KBM-7 (cell line): ENCODE measurements at places on chromosomes 3 and 15.
A peak's percentile ranks its signal among the peaks of the same experiment; 100 is the strongest.

DNA sequence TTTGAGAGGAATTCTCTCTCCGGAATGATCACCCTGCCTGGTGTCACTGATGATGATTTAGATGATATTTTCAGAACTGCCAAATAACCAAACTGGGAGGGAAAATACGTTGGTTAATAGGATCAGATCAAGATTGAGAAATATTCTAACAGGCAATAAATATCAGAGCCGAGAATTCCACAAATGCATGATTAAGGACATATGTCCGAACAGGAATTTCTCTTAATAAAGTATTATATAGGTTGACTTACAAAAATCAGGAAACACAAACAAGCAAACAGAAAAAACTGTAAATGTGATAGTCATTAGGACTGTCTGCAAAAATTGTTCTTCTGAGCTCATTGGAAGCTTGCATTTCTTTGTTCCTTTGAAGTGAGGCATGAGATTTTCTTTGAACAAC is 75.1 kb upstream of the PHLDB2 start:
- DNase-seq: no peak

- no peak for DNase-seq
Measured at GRCh38 chr15:39856357-39856756, 63.7 kb downstream of the GPR176 start.

- no peak for DNase-seq
Measured at GRCh38 chr3:161430307-161430706, 59.0 kb upstream of the SPTSSB start.

DNA sequence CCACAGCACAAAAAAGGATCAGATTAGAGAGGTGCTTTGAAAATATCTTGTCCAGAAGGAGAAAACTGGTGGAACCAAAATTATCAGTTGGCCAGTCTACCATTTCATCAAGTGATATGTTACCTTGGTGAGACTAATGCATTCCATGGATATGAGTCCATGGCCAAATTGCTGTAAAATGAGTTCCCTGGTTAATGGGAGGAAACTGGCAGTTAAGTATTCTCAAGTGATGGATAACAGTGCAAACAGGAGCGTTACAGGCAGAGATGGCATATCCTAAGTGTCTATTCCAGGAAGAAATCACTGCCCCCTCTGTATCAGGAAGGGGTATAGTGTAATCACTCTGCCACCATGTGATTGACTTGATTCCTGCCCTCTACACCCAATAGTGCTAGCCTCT is 34.0 kb downstream of the MYRIP start:
- DNase-seq: no peak

GRCh38 chr3:139564294-139564861 is 24.8 kb upstream of the RBP1 start:
- no peak for DNase-seq

- DNase-seq: no peak
Measured at GRCh38 chr15:83016906-83017305, 5.5 kb upstream of the C15orf40 start.

DNA sequence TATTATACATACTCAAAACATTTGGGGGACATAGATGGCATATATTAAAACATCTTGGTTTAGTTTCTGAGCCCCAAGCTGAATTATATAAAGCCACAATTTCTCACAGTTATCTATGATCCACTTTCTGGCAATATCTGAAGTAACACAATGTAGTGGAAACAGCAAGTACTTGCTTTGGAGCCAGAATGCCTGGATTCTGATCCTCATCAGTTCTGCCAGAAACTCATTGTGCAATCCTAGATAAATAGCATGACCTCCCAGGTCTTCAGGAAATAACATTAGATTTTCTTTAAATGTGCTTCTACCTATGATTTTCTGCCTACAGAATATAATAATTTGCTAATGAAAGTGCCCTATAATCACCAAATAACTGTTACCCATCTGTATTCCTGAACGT is 544.9 kb downstream of the NAALADL2 start:
- no peak for DNase-seq

DNA sequence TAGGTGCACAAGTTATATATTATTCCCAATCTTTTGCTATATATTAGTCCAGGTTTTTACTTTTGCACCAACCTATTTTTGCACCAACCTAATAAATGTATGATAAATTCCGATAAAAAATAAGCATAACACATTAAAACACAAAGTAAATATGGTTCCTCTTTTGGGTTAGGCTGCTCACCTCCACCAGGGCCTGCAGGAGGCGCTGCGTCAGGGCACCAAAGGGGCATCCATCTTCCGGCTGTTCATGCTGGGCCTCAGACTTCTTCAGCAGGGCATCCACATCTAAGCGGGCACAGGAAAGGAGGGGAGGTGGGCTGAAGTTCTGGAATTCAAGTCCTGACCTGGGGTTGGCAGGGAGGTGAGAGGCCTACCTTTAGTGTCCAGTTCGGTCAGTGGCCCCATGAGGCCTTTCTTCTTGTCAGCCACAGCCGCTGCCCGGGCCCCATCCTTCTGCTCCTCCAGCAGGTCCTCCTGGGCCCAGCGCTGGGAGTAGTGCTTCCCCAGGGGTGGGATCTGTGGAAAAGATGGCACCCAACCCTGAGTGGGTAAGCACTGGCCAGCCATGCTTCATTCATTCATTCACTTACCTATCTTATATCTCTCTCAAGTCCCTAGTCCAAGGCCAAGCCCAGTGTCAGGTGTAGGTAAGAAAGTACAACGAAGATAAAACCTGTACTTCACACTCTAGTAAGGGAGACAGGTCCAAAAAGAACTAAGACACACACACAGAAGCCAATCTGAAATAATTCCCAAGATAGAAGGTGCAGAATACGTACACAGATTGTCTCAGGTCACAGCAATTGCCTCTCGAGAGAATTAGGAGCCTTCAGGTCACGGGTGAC is 5.2 kb downstream of the TADA3 start:
- DNase-seq: peak; percentile 48

GRCh38 chr15:69125236-69125635 is 35.2 kb upstream of the GLCE start:
- no peak for DNase-seq

GRCh38 chr3:13197795-13198194 is 124.6 kb upstream of the IQSEC1 start:
- no peak for DNase-seq

DNA sequence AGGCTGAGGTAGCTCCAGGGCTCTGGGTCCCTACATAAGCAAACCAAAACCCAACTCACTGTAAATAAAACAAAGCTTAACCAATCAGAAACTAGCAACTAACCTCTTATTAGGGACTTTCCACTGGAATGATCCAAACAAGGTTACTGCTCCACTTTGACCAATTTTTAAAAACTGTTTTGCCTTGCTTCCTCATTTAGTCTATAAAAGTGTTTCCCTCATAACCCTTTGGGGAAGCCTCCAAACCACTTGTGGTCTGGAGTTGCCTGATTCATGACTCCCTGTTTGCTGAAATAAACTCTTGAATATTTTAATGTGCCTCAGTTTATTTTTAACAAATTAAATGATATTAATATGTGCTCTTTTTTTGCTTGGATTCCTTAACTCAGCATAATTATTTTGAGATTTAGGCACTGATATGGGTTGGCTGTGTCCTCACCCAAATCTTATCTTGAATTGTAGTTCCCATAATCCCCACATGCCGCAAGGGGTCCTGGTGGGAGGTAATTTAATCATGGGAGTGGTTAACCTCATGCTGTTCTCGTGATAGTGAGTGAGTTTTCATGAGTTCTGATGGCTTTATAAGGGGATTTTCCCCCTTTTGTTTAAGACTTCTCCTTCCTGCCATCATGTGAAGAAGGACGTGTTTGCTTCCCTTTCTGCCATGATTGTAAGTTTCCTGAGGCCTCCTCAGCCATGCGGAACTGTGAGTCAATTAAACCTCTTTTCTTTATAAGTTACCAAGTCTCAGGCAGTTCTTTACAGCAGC is 90.6 kb downstream of the CD200R1L start:
- DNase-seq: peak; percentile 65

DNA sequence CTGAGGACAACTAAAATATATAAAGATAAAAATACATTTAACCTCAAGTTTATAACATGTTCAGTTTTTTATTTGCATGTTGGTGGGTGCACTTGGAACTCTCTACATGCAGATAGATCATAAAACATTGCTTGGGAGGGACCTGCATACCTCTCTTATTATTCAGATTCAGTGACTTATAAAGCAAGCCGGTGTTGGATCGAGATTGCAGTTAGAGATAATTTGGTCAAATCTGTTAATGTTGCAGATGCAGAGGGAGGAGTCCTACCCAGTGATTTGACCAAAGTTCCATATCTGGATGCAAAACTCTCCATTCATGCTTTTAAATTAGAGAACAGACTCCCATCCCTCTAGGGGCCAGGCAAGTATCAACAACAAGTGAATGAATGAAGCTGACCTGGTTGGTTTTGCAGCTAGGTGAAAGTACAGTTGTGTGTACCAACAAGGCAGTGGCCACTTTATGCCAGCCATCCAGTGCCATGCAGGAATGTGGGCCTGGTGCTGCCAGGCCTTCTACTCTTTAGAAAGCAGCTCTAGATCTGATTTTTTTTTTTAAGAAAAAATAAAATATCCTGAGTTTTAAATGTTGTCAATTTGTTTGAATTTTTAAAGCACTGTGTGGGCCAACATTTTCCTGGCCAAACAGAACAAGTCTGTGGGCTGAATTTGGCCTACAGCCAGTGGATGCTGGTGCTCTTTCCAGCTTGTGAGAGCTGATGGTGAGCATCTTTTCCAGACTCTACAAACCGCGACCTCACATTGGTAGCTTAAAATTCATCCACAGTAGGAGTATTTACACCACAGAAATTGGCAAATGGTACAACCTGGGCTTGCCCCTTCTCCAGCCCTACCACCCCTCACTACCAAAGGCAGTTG is 12.3 kb downstream of the CDIN1 start:
- DNase-seq: no peak

DNA sequence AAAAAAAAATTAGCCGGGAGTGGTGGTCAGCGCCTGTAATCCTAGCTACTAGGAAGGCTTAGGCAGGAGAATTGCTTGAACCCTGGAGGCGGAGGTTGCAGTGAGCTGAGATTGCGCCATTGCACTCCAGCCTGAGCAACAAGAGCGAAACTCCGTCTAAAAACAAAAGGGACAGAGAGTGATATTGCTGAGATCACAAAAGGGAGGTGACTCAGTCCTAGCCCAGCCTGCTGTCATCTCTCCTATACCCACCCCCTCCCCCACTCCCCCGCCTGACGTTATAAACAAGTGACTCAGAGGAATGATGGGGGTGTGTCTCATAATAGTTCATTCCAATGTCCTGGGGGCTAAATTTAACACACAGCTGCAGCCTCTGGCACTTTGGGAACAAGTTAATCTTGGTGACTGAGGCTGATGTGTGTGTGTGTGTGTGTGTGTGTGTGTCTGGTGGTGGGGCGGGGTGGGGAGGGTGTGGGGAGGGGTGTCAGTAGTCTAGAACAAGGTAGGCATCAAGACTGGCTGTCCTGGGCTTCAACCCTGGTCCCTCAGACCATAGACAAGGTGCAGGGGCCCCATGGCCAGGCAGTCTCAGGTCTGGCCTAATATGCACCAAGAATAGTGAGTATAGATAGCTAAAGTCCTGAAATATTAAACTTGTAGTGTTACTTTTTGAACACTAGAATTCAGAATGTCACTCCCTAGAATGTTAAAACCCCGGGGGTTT is 1.3 kb upstream of the KLHL40 start:
- no peak for DNase-seq

- DNase-seq: no peak
Measured at GRCh38 chr3:155656466-155656865, 88.4 kb downstream of the PLCH1 start.

GRCh38 chr15:63939531-63940130 is 105.9 kb upstream of the HERC1 start:
- peak; percentile 62 for DNase-seq
